ENCODE measurements at places on chromosomes 3 and 15.

GRCh38 chr3:194273743-194274310, 77.3 kb downstream of the CPN2 start:
- no peak for DNase-seq

GRCh38 chr3:188200481-188200880, 46.5 kb downstream of the LPP start:
- no peak for DNase-seq

DNA sequence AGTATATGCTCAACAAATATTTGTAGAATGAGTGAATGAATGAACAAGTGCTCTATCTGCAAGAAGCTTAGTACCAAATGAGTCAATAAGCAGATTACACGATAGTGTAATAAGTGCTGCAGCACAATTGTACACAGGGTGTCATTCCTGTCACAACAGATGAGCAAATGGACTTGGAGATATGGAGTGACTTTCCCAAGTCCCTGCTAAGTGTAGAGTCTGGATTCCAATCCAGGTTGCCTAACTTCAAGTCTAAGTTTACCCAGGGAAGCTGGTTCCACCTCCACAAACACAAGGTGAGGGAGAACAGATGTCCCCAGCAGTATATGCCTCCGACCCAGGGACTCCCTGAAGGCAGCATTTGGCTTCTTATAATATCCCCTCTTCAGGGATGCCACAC, 77.7 kb upstream of the RAD18 start:
- DNase-seq: no peak

- DNase-seq: no peak
Measured at GRCh38 chr15:33834892-33835743, 133.2 kb upstream of the CHRM5 start.

GRCh38 chr3:126924458-126924857, 58.5 kb upstream of the PLXNA1 start:
- no peak for DNase-seq

DNA sequence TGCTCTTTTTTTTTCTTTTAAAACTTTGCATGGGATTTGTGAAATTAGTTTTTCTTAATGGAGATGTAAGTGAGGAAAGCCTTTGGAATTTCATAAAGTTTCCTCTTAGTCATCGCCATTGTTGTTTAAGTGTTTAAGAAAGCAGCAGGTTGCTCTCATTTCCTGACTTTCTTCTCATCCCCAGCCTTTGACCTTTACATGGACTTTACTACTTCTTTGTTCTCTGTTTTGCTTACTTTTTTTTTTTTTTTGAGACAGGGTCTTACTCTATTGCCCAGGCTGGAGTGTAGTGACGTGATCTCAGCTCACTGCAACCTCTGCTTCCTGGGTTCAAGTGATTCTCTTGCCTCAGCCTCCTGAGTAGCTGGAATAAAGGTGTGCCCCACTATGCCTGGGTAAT, 38.6 kb downstream of the FBXL2 start:
- no peak for DNase-seq

DNA sequence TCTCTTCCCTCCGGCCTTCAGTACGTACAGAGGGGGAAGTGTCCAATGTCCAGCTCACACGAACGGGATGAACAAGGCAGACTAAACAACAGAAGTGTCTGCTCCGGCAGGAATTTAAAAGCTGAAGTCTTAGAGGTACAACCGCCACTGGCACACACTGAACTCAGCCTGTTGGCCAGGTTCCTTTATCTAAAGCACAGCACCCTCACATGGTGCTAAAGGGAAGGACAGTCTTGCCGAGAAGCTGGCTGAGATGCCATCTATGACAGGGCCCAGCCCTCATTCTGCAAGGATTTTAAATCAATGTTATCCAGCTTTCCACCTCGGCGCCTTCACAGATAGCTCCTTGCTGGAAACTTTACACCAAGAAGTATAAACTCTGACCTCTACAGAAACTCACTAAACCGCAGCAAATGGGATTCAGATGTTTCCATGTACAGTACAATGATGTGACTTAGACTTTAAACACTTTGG, 2.8 kb downstream of the ADAMTS17 start:
- peak; percentile 46 for DNase-seq

GRCh38 chr3:108085370-108085769, 5.5 kb downstream of the CD47 start:
- no peak for DNase-seq

- DNase-seq: no peak
Measured at GRCh38 chr15:41630616-41631217, 29.5 kb upstream of the MGA start.

DNA sequence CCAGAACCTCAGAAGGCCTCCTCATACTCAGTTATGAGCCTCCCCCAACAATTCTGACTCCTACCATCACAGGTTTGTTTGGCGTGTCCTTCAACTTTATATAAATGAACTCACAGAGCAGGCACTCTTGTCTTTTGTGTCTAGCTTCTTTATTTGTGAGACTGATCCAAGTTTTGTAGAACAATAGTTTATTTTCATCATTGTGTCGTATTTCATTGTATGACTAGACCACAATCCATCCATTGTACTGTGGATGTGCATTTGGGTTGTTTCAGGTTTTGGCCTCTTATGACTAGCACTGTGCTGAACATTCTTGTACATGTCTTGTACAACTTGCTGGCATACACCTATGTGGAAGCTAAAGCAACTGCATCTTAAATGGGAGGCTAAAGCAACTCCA, 292.8 kb upstream of the LYSMD4 start:
- no peak for DNase-seq

GRCh38 chr3:31999907-32000439, 18.4 kb downstream of the ZNF860 start:
- no peak for DNase-seq

DNA sequence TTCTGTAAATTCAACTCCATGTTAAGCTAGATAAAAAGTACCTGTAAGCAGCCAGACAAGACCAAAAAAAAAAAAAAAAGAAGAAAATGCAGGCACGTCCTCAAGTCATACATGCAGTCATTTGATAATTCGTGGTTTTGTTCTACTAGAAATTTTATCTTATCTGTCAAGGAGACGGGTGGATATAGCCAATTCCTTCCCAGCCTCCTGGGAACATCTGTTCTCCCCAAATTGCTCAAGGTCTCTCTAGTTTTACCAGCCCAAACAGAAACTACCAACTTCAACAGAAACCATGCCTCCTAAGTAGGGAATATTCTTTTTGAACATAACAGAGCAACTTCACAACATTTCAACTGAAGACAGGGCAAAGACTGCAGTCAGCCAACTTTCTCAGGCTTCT, 19.5 kb downstream of the RYK start:
- no peak for DNase-seq

- DNase-seq: no peak
Measured at GRCh38 chr3:42704136-42704841, 1.7 kb upstream of the HHATL start.

DNA sequence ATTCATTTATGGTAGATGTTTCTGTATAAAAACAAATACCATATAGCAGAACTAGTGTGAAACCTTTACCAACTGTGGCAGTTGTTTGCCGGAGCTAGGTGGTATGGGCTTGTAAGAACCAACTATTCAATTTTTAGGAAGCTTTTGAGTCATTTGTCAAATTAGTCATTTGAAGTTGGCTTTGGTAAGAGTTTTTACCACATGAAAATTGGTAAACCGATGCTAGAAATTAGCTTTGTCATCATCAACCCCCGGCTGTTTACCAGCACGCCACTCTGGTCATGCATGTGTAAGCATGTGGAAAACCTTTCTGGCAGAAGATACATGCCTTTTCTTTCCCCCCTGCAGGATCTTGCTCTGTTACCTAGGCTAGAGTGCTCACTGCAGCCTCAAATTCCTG, 63.3 kb downstream of the IL1RAP start:
- DNase-seq: no peak

DNA sequence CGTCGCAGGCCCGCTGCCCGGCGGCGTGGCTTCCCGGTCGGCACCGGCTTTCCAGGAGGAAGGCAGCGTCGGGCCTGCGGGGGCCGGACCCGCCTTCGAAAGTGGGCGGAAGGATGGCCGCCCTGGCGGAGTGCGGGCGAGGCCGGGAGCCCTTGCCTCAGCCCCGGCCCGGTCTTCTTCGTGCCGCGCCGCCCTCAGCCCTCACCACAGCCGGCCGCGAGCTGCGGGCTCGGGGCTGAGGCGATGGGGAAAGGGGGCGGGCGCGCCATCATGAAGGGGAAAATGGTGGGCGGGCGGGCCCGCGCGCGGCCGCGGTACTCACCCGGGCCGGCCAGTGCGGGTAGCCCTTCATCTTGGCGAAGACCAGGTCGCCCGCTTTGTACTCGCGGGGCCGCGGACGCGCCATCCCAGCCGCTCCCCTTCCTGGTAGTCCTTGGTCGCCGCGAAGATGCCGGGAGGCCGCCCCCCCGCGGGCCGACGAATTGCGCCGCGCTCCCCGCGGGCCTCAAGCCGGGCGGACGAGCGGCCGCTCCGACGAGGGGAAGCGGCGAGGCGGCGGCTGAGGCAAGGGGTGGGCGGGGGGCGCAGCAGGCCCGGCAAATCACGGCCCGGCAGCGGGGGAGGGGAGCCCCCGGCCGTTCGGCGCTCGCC, 489 bp downstream of the HDGFL3 start:
- peak; percentile 8 for DNase-seq

DNA sequence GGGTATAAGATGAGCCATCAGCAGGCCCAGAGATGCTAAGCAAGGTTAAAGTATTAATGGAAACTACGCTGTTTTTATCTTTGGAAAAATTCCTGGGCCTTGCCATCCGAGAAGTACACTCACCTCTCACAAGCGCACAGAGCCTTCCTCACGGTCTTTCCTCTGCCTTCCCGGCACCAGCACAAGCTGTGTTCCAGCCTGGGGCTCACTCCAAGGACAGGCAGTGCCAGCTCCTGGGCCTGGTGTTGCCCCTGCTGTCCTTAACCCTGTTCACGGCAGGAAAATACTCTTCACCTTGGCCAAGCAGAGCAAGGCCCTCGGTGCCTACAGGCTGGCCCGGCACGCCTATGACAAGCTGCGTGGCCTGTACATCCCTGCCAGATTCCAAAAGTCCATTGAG, 14.3 kb upstream of the RHO start:
- DNase-seq: no peak

DNA sequence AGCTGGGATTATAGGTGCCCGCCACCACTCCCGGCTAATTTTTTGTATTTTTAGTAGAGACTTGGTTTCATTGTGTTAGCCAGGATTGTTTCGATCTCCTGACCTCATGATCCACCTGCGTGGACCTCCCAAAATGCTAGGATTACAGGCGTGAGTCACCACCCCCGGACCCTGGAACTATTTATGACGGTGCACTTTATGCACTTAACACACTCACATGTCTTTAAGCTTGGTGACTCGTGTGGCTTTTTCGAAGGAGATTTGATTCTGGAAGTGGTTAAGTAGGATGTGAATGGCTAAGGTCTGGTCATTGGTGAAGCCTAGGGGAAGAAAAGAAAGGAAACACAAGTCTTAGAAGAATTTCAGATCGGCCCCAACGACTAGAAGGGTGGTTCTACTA, 20.3 kb downstream of the BBS4 start:
- DNase-seq: no peak

- DNase-seq: no peak
Measured at GRCh38 chr3:106309274-106309673, 440.5 kb upstream of the CBLB start.

- DNase-seq: no peak
Measured at GRCh38 chr3:126106336-126107202, 22.6 kb upstream of the SLC41A3 start.

DNA sequence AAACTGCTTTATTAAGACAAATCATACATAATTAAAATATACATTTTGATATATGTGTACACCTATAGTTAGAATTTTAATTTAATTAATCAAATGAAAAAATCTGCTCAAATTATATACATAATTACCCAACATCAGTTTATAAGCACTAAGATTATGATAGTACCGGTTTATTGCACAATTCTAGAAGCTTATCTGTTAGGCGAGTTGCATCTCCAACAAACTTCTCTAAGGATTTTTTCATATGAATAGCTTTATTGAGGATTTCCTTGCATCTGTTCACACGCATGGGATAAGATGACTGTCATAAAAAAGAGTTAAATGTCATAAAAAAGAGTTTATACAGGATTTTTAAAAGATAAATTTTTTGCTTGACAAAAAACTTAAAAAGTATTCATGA, 19.9 kb upstream of the XRN1 start:
- DNase-seq: no peak

DNA sequence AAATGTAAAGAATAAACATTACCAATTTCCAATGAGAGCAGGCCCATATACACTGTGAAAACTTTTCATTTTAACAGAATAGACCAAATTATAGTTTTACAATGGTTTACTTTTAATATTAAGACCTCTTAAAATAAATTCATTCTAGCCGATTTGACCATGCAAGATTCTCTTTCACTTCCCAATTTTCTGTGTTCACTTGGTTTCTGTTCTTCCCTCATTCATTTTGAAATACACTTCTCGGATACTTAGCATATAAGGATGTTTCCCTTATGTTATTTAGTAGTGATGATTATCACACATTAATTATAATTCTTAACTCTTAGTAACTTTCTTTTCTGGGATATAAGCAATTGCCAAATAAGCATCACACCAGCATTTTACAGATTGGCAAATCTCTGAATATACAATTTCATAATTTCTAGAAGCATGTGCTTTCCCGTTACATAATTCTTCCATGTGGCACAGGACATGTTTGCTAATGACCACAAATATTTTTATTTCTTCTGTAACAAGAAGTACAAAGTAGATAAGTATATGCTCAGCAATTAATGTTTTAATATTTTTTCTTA, 13.9 kb downstream of the OR5H15 start:
- DNase-seq: no peak

DNA sequence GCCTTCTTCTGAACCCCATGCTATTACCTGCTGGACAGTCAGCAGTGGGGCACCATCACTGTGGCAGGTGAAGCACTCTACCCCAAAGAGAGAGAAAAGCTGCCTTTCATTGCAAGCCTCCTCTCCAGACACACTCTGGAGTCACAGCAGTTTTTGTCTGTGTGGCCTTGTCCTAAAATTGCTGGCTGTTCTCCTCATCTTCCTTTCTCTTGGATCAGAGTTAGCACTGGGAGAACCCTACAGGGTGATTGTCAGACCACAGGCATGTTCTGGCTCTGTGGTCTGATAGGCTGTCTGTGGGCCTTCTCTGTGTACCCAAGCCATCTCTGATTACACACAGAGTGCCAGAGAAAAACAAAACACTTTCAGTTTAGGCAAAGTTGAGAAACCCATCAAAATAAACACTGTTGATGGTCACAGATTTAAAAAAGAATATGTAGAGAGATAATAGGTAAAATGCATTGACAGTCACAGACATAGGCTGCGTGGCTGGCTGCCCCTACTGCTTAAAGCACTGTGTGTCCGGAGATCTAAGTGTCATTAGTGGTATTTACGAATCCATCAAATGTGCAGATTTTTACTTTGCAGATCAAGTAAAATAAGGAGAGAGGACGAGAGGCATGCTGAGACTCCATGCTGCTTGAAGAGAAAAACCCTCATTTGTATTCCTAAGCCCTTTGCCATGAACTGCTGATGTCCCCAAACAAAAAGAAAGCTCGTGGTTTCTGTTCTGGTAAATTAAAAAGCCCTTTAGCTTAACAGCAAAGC, 689.9 kb downstream of the TUSC7 start:
- DNase-seq: no peak
